ENCODE measurements at places on chromosomes 12 and 14.

DNA sequence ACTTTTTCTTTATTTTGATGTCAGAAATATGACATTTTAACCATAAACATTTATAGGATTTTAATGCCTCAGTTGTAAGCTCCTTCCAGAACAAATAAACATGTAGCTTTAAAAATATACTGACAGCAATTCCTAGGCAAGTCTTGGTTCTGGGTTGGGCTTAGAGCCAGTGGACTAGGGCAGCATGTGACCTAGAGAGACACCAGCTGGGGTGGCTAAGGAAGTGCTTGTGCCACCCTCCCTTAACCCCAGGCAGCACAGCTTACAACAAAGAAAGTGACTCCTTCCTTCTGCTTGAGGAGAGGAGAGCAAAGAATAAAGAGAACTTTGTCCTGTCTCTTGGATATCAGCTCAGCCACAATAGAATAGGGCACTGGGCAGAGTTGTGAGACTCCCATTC, 61.6 kb upstream of the KTN1 start:
- DNase-seq: no peak

GRCh38 chr12:3213188-3213587, 136.0 kb downstream of the TSPAN9 start:
- no peak for DNase-seq

GRCh38 chr14:72550513-72550912, 343.4 kb downstream of the DPF3 start:
- DNase-seq: no peak

DNA sequence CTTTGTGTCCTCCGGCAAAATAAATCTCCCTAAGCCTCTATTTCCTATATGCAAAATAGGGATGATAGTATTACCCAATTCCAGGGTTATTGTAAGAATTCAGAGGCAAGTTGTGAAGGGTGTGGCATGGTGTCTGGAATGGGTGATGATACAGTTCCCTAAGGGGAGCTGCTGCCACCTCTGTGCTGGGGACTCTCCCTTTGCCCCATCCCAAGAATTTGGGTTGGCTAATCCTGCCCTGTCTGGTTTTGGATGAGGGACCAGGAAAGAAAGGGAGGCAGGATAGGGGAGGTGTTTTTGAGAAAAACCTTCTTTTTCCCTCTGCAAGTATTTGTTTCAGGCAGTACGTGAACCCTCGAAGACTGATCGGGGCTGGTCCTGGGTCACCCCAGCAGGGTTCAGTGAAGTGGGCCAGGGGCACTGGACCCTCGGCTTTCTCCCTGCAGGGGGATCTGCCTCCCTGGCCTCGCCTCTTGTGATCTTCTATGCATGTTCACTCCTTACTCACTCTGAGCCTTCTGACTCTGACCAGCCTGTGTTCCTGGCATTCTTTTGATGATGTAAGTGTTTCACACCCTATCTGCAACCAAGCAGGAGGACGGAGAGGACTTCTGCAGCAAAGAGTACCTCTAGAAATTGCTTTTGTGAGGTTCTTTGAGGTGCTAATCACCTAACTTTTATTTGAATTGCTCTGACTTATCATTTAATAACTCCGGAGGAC, 60.8 kb downstream of the RASSF3 start:
- no peak for DNase-seq

DNA sequence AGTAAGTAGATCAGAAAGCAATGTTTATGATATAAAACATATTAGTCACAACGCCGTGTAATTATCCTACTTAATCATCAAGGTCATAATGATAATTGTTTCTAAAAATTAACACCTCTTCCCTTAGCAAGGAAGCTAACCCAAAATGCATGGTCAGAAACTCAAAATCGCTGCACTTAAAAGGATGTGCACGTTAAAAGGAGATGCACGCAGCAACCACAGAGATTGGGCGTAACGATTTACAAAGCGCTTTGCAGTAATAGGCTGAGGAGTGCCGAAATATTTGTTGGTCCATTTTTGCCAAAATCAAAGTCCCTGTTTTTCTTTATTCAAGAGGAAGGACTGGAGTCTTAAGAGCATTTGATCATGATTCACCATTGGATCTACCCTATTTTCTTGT, 1077.2 kb downstream of the VRK1 start:
- DNase-seq: no peak

DNA sequence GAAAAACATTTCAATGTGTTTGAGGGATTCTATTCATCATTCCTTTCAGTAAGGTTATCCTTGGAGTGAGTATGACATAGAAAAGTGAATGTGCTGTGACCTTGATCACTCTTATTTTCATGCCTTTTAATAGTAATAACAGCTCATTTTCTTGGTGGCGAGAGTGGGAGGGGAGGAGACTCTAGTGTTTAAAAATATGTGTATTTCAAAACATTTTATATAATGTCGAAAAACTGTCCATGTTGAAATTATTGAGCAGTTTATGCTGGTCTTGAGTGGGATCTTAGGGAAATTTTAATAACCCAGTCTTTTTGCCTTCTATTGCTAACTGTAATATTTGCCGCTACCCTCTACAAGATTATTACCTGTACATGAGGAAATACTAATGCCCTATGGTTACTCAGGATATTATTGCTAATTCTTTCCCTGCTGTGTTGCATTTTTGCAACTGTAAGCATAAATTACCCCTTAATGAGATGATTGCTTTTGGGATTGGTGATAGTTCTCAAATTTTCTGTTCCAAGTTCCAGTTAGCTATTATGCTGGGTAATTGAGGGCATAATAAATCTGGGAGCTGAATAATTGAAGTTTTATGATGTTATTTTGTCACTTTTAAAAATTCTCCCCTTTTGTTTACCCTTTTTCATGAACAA, 21.9 kb downstream of the ATF7IP start:
- no peak for DNase-seq

DNA sequence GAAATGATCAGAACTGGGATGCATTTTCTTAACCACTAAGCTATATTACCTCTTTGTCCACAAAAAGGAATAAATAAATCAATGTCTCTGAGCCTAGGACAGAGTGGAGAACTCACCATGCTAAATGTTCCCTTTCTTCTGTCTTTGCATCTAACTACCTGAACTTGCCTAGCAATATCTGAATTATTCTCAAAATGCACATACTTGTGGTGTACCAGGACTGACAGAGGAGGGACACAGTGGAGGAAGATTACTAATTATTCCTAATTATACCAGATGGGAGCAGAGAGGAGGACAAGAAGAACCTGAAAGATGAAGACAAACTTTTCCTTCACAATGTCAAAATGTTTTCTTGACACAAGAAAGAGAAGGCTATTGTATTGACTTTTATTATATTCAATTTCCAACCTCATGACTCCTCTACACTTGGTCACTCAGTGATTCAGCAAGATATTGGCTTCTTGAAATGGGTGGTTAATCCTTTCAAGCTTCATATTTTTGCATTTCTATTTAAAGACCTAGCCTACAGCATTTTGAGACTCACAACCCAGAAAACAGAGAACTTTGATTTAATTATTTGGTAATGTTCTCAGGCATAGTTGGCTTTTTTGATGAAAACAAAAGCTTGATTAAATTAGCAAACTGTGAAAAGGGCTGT, 117.2 kb upstream of the LRFN5 start:
- DNase-seq: no peak

DNA sequence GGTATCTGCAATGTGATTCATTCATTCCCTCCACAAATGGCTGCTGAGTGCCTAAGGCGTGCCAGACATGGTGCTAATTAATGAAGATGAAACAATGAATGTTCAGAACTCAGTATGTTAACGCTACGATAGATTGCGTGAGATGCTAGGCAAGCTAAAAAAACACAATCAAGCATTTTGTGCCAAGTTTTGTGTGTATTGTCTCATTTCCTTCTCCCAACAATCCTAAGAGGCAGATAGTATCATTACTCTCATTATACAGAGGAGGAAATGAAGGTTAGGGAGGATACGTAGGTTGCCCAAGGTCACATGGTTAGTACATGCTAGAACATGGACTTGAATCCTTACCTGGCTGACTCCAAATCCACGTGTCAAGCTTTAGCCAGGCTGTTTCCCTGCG, 264.4 kb downstream of the EFCAB11 start:
- no peak for DNase-seq

DNA sequence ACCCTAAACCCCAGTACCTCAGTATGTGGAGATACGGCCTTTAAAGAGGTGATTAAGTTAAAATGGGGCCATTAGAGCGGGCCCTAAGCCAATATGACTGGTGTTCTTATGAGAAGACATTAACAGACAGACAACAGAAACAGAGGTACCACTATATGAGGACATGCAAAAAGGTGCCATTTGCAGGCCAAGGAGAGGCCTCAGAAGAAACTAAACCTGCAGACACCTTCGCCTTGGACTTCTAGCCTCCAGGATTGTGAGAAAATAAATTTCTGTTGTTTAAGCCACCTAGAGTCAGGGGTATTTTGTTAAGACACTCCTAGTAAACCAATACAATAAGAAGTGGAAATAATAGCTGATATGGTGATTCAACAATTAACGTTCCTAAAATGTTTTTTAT, 32.6 kb downstream of the PTPRB start:
- no peak for DNase-seq

- DNase-seq: no peak
Measured at GRCh38 chr14:64767215-64767964, 63.2 kb downstream of the PLEKHG3 start.

- DNase-seq: no peak
Measured at GRCh38 chr14:28759653-28760313, 6.8 kb upstream of the FOXG1 start.

DNA sequence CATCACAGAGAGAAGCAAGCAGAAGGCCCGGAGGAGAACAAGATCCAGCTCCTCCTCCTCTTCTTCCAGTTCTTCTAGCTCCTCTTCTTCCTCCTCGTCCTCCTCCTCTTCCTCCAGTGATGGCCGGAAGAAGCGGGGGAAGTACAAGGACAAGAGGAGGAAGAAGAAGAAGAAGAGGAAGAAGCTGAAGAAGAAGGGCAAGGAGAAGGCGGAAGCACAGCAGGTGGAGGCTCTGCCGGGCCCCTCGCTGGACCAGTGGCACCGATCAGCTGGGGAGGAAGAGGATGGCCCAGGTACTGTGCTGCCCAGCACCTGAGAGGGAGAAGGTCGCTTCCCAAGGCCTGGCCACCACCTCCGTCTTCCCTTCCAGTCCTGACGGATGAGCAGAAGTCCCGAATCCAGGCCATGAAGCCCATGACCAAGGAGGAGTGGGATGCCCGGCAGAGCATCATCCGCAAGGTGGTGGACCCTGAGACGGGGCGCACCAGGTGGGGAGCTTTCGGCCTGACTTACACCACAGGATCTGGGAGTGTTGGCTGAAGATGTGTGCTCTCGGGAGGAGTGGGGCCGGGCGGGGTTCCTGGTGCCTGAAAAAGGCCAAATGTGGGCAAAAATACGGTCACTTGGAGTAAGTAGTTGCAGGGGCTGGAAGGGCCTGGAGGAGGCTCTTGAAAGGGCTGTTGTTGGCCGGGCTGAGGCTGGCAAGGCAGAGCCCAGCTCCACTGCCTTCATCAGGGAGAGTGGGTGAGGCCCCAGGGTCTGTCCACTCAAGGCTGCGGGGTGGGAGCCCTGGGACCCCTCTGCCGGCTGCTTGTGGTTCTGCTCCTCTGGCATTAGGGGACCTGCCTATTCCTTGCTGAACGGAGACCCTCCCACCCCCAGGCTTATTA, 1.4 kb downstream of the ARL6IP4 start:
- no peak for DNase-seq

DNA sequence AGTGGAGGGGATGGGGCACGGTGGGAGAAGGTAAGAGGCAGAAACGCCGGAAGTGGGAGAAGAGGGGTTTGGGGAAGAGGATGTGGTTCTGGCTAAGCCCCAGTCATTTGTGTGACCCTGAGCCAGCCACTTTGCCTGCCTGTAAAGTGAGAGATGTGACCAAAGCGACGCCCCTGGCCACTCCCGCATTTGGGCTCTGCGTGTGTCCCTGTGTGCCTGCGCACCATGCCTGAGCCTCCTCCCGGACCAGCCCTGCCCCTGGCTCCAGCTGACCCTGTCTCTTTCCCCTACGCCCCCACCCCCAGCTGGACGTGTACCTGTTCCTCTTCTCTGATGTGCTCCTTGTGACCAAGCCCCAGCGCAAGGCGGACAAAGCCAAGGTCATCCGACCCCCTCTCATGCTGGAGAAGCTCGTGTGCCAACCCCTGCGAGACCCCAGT, 8.0 kb downstream of the PLEKHG6 start:
- DNase-seq: no peak

- no peak for DNase-seq
Measured at GRCh38 chr12:105922670-105923102, 216.1 kb downstream of the NUAK1 start.

DNA sequence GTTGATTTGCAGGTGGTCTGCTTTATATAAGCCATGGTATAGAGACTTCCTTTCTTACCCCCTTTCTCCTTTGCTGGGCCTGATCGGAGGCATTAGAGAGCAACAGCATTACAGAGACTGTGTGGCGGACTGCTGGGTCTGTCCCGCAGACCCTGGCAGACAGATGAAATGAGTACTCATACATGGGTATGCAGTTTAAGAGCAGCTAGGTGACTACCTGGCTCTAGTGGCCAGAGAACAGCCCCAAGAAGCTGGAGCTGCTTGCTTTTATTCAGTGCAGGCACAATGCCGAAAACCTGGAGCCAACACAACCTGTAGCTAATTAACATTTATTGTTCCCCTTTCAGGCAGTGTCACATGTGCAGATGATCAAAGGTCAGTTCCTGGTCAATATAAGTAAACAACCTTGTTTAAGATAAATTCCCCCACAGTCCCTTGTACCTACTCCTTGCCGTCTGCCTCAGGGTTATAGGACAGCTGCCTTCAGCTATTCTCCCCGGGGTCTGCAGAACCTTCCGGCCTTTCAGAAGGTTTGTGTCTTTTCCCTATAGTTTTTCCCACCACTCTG, 160.0 kb downstream of the TRHDE start:
- no peak for DNase-seq

DNA sequence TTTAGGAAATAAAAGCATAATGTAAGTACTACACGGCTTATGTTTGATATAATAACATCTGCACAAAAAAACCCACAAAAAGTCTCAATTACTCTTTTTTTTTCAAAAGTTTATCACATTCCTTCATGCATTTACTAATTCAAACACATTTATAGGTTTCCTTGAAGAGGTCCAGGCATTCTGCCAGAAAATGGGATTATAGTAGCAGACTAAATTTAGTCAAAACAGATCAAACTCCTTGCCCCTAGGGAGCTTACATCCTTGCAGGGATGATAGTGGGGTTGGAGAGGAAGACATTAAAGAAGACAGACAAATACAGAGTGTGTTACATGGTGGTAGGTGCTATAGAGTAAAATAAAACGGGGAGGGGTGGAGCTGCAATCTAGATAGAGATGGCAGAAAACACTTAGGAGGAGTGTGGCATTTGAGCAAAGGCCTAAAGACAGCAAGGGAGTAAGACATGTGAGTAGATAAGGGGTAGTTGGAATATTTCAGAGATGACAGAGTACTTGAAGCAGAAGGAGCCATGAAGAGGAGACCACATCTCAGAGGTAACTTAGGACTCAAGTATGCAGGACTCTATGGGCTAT, 266.9 kb downstream of the PPFIA2 start:
- no peak for DNase-seq

DNA sequence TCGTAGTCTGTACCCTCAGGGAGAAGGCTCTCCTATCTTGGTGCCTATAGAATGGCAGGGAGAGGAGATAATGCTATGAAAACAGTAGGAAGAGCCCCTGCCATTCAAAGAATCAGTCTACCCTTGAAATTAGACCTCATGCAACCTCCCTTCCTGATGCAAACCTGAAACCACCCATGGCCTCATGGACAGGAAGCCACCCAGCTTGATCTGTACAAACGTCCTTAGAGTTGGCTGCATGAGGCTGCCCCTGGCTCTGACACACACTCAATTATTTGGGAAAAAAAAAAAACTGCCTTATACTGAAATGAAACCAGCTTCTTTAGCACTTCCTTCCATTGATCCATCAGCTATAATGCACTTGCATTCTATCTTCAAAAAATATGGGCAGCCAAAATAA, 116.6 kb upstream of the BCL2L14 start:
- no peak for DNase-seq

GRCh38 chr12:115023279-115024265, 339.6 kb upstream of the TBX3 start:
- DNase-seq: no peak
